ENCODE measurements at places on chromosomes 6 and 20.
A peak's percentile ranks its signal among the peaks of the same experiment; 100 is the strongest.

DNA sequence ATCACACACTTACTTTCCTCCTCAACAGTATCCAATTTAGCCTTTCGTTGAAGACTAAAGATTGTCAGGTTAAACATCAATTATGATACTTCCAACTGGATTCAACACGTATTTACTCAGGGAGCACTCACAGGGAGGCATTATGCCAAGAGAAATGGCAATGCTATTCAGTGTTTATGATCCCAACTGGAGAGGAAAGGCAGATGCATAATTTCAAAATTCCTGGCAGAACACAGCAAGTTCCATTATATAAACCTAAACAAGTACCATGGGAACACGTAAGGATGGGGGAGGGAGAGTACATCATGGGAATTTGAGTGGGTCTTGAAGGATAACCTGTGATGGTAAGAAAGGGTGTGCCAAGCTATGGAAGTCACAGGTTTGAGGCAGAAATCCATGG, 112.7 kb downstream of the ISM1 start:
- DNase-seq, result peak; percentile 78

GRCh38 chr20:43995645-43996044, 81.0 kb downstream of the TOX2 start:
- no peak for DNase-seq

DNA sequence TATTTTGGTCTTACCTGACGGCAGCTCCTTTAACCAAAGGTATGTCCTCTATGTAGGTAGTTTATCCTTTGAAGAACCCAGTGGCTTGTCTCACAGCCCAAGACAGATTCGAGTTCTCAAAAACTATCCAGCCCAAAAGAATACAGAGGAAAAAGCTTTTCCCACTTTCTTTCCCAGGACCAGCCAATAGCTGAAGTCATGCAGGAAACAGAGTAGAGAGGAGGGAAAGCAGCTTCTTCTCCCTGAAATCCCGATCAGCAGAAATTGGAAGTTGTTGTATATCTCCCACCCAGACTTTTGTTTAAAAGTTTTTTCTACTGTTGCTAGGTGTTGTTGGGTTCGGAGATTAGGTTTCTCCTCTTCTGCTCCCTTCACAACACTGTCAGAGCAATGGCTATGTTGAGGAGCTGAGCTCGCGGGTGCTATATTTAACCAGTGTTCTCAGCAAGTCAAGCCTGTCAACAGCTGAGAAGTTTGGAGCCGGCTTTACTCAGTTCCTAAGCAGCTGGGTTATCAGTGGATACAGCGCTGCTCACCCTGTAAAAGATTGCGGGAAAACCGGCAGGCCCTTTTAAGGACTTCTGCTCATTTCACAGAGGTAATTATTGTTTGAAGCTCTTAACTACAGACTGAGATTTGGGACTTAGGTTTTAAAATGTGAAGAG, at the start of gene FILIP1:
Gene FILIP1 (minus strand): TSS at position 401 of the 665 bp plus-strand sequence. CDS start 78,828 bp downstream, outside the sequence.
- DNase-seq, result no peak

- no peak for DNase-seq
These were observed 75.0 kb downstream of the MBOAT1 start for GRCh38 chr6:20137240-20137639.

- DNase-seq, result no peak
These were observed 38.5 kb downstream of the TSPYL4 start for GRCh38 chr6:116215414-116215813.

GRCh38 chr6:156590482-156590881, 186.7 kb upstream of the ARID1B start:
- no peak for DNase-seq

GRCh38 chr20:17610566-17611289, 40.9 kb downstream of the DSTN start:
- DNase-seq, result no peak

DNA sequence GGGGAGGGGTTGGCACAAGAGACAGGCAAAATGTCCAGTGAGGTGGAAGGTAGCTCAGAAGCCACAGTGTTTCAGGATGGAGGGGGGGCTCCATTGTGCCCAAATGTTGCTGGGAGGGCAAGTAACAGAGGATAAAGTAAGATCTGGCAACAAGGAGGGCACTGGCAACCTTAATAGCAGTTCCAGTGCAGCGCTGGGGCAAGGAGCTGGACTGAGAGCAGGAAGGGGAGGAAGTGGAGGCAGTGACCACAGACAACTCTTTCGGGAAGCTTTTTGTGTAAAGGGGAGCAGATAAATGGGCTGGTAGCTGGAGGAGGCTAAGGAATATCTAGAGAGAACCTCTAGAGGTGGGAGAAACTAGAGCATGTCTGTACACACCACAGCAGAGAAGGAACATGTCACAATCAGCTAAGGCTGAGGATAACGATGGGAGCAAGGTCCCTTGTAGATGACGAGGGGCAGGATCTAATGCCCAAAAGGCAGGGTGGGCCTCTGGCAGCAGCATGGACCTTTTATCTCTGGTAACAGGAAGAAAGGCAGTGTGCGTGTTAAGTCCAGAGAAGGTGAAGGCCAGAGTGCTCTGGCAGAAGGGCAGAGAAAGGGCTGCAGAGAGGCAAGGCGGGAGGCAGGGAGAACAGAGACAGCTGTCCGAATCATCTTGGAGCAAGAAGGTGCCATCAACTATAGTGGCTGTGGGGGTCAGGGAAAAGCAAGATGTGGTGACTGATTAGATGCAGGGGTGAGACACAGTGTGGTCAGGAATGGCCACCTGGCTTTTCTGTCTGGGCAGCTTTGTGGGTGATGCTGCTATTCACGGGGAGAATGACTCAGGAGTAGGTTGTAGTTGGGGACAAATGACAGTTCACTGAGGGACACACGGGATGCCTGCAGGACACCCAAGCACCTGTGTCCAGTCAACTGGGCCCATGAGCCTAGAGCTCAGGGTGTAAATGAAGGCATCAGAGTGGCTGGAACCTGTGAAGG, 17.4 kb downstream of the TMEM242 start:
- no peak for DNase-seq

DNA sequence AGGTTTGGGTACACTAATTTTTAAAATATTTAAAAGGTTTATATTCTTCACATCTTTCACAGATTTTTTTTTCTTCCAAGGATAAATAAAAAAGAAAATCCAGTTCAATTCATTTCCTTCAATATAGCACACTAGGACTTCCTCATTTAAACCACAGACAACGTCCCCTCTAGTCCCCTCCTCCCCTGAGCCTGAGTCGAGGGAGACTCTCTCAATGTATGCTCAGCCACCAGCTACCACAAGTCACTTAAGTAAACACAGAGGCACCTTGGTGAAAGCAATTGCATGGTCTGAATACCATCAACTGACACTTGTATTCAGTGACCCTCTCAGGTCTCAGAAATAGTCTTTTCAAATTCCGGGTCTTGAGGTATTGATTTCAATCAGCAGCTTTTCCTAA, 88.6 kb downstream of the SIM1 start:
- no peak for DNase-seq

DNA sequence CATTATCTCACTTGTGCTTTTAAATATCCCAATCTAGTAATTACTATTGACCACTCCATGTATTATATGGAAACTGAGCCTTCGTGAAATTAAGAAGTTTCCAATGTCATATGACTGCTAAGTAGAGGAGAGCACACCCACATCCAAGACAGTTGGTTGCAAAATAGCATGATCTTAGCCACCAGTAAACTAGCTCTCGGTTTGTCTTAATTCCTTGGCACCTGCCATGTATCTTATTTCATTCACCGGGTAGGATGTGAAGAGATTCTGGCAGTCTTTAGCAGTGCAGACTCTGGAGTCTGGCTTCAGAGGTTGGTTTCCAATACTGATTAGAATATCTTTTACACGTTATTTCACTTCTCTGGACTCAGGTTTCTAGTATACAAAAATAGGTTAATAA, 270.3 kb downstream of the LAMA2 start:
- DNase-seq, result no peak
